ENCODE measurements at places on chromosomes 3 and 15.

GRCh38 chr3:27349832-27350231, 19.4 kb downstream of the NEK10 start:
- no peak for DNase-seq

DNA sequence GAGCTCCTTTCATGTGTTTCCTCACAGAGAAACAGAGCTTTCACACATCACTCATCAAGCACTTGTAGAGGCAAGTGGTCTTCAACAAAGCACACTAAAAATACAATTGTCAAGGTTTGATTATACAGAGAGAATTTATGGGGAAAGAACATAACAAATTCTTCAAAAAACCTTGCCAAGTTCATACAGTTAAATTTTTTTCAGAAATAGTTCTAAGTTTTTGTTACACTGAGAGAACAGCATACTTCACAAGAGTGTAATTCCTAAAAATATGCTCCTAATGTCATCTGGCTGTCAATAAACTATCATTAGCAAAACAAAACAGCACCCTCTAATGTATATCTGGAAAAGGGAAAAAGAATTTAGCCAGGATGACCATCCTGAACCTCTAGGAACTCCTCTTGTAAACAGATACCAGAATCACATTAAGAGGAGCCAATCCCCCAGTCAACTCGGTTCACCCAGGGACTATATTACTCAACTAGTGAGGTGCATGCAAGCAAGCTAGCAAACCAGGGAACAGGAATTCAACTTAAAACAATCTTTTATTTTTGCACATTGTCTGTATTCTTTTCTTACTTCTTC, 63.3 kb downstream of the RAD18 start:
- DNase-seq: no peak

DNA sequence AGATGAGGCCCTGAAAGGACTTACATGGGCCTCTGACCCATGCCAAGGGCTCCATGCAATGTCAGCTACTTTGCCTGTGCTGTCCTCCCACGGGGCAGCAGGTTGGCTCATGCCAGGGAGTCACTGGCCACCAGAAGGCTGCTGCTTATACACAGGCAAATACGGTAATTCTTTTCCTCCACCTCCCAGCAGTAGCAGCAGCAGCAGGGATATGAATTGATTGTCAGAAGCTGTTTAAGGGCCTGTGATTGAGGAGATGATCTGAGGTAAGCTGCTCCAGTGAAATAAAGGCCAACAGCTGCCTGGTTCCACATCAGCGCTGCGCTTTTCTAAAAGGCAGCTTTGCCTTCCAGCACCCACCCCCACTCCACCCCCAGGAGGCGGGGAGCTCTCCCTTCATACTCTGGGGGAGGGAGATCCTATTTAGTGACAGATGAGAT, 250.5 kb downstream of the SHQ1 start:
- no peak for DNase-seq

GRCh38 chr3:156649681-156650080, 24.7 kb upstream of the TIPARP start:
- no peak for DNase-seq

GRCh38 chr3:94307588-94307987, 244.7 kb downstream of the NSUN3 start:
- no peak for DNase-seq

GRCh38 chr15:62766599-62766998, 275.9 kb upstream of the TPM1 start:
- no peak for DNase-seq

GRCh38 chr15:92510163-92510882, 116.6 kb downstream of the ST8SIA2 start:
- DNase-seq: no peak

GRCh38 chr15:50166216-50166615, 15.8 kb upstream of the SLC27A2 start:
- DNase-seq: no peak

DNA sequence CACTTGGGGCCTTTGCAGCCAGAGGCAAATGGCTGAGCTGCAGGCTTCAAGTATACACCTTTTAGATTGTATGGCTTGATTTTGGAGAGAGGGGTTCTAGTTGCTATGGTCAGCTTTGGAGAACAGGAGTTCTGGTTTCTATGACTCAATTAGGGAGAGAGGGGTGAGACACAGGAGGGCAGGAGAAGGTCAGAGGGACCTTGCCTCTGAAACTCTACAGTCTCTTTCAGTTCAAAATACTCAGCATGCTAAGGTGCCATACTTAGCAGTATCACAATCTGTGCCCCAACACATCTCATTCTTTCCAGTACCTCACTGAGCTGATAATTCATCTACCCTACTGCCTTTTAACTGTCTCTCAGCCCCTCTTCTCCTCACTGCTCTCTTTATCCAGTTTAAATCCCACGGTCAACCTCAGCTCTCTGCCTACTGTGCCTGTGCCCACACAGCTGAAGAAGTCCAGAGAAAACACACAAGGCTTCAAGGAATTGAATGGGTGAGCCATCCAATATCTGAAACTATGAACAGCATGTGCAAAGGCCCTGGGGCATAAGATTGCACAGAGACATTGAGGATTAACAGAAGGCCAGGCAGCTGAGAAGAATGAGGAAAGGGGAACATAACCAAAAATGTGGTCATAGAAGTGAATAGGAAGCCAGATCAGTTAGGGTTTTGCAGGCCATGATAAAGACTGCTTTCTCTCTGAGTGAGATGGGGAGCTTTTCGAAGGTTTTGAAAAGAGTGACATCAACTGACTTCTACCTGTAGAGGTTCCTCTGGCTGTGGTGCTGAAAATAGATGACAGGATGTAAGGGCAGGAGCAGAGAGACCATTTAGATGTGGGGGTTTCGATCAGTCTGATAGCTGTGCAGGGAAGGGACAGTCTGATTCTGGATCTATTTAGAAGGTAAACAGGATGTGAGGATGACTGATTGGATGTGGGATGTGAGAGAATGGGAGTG, 54.5 kb upstream of the C3orf80 start:
- no peak for DNase-seq

- no peak for DNase-seq
These were observed 53.2 kb upstream of the MCF2L2 start for GRCh38 chr3:183481582-183481981.

GRCh38 chr3:185411133-185411532, 48.2 kb downstream of the MAP3K13 start:
- no peak for DNase-seq

DNA sequence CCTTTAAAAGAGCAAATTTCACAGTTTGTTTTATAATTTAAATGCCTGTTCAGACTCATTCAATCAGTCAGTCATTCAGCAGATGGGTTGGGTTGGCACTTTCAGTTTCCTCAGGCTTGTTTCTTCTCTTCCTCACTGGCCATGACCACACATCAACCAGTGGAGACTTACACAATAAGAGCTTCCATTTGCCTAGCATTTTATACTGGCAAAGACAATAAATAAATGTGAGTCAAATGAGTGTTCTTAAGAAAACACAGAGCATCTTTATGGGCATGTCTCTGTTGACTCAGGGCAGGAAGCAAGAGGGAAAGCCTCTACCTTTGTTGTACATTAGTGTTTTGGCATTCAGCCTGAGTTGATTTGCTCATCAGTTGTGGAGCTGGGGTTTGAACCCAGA, 122.6 kb downstream of the EPHB1 start:
- DNase-seq: no peak

DNA sequence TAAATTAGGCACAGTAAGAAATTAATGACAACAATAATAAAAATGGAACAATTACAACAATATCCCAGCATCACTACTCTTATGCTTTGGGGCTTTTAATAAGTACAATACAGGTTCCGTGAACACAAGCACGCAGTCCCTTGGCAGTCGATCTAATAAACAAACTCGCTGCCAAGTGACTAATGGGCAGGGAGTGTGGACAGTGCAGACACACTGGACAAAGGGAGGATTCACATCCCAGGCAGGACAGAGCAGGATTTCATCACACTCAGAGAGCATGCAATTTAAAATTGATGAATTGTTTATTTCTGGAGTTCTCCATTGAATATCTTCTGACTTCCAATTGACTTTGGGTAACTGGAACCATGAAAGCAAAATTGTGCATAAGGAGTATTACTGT, 524.1 kb upstream of the CFAP20DC start:
- DNase-seq: no peak

GRCh38 chr15:100580414-100580813, 21.6 kb downstream of the LINS1 start:
- no peak for DNase-seq
